Progenitor cell of endocrine pancreas (in vitro differentiated cells): ENCODE measurements at places on chromosomes 7 and 10. TPM values are rescaled to one million over a fixed set of nuclear protein-coding genes. Genes with fewer than 3 reads are reported as not detected.
A peak's percentile ranks its signal among the peaks of the same experiment; 100 is the strongest.

Gene VPS37D
- total RNA-seq, result 15.0 and 15.6 TPM in 2 replicates

Gene ADGRA1
- total RNA-seq, result 1.1 and 1.2 TPM in 2 replicates

DNA sequence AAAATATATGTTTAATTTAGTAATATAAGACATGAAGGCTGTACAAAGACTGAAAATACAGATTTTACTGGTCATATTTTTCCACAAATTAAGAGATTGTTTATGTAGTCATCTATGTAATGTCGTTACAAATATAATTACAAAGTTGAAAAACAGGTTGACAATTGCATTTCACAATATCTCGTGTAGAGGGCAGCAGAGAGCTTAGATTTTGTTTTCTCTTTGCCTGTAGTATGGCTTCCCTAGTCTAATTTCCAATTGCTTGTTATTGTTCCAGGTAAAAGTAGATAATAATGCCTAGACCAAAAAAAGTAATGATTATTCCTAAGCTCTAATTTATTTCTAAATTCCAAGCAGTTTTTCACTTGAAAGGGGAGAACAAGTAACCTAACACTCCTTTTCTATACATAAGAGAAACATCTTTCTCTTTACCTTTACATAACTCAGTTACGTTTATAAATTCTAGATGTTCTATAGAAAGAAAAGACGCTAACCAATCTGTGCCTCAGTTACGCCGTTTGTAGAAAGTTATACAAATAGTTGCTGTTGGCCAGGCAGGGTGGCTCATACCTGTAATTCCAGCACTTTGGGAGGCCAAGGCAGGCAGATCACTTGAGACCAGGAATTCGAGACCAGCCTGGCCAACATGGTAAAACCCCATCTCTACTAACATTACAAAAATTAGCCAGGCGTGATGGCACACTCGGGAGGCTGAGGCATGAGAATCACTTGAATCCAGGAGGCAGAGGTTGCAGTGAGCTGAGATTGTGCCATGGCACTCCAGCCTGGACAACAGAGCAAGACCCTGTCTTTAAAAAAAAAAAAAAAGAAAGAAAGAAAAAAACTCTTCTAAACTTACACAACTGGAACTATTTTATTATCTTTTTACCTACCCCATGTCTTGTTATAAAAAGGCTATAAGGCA lies 30.0 kb downstream of the NET1 start:
- DNase-seq, result no peak
- H3K27ac ChIP-seq, result no peak overlapping the region
- H3K36me3 ChIP-seq, result no peaks in the 10 kb centered on the region
- peaks cover 27% of the 10 kb centered on the region for H3K4me1 ChIP-seq
- H3K4me3 ChIP-seq, result no peak overlapping the region

GRCh38 chr10:50439187-50439586 lies 184.6 kb downstream of the SGMS1 start:
- peaks cover 1% of the 10 kb centered on the region for H3K36me3 ChIP-seq
- H3K4me1 ChIP-seq, result no peaks in the 10 kb centered on the region
- no peak for DNase-seq
- no peaks in the 10 kb centered on the region for H3K27me3 ChIP-seq
- no peak overlapping the region for H3K27ac ChIP-seq

DNA sequence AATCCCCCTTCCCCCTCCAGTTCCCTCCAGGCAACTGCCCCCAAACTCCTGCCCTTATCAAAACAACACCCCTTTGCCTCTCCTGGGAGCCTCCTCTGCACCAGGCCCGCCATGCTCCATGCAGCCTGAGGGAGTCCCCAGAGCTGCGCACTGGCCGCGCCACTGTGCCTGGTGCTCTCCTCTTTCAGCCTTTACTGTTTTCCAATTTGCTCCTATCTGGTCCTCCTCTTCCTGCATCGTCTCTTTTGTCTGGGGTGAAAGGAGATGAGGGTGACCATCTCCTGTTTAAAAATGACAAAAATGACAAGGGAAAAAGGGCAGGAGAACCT lies 165.8 kb upstream of the ADCY1 start:
- peak overlapping the region; percentile 51 for H3K27ac ChIP-seq
- peaks cover 13% of the 10 kb centered on the region for H3K27me3 ChIP-seq
- H3K36me3 ChIP-seq, result no peaks in the 10 kb centered on the region
- DNase-seq, result no peak
- no peaks in the 10 kb centered on the region for H3K4me1 ChIP-seq

DNA sequence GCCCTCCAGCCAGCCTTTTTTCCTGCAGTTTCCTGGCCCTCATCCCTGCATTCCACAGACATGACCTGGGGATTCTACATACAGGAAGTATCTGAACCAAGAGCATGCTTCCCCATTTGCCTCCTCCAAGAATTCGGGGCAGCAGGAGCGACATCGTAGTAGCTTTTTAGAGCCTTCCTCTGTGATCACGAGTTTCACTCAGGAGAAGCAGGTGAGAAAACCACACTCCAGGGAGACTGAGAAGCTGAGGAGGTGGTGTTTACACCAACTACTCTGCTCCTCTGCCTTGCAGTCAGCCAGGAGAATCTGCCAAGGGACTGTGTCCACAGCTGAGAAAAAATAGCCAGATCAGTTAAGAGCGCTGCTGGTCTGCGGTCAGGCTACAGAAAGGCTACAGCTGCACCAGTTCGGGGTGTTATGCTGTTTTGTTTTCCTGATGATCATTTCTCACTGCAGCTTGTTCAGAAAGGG lies 54.1 kb downstream of the HSPA12A start:
- peaks cover 3% of the 10 kb centered on the region for H3K4me1 ChIP-seq
- H3K36me3 ChIP-seq, result no peaks in the 10 kb centered on the region
- no peak overlapping the region for H3K27ac ChIP-seq
- no peak overlapping the region for H3K4me3 ChIP-seq
- H3K27me3 ChIP-seq, result peaks cover 15% of the 10 kb centered on the region
- DNase-seq, result no peak

DNA sequence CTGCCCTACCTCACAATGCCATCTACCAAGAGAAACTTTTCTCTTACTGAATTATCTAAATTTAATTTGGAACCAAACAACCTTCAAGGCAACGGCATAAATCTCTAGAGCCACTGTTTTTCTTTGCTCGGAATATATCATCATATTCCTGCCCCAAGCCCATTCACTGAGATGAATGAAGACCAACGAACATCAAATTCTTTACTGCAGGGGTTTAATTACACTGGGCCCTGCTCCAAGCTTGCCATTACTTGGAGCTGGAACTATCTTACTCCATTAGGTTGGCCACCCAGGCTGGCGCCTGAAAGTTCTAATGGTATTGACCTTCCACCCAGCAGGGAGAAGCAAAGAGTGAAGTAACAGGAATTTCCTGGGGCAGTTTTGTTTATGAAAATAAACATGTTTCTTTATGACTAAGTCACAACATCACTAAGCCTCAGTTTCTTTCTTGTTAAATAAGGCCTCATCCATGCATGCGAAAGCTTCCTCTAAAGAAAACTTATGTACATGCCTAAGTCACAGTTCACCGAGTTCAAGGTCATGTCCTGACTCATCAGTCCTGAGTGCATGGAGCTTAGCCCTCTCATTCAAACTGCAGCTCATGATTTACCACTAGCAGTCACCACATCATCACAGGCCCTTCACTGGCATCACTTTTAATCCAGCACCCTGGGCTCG lies 42.1 kb upstream of the ANAPC16 start:
- DNase-seq, result no peak
- peaks cover 6% of the 10 kb centered on the region for H3K36me3 ChIP-seq
- H3K27ac ChIP-seq, result no peak overlapping the region
- peaks cover 2% of the 10 kb centered on the region for H3K4me1 ChIP-seq
- no peak overlapping the region for H3K4me3 ChIP-seq
- no peaks in the 10 kb centered on the region for H3K27me3 ChIP-seq

- peaks cover 32% of the 10 kb centered on the region for H3K27me3 ChIP-seq
- DNase-seq, result no peak
- no peak overlapping the region for H3K27ac ChIP-seq
Measured at GRCh38 chr10:132069122-132069848, 3.5 kb downstream of the JAKMIP3 start.
